Stimulated activated CD4-positive, alpha-beta T cell treated with anti-CD3 and anti-CD28 coated beads, Interleukin-12 subunit alpha, Interleukin-12 subunit beta, amount 100 ng/mL, for 24 hours (primary cell): ENCODE measurements at places on chromosomes 12 and 14.

DNA sequence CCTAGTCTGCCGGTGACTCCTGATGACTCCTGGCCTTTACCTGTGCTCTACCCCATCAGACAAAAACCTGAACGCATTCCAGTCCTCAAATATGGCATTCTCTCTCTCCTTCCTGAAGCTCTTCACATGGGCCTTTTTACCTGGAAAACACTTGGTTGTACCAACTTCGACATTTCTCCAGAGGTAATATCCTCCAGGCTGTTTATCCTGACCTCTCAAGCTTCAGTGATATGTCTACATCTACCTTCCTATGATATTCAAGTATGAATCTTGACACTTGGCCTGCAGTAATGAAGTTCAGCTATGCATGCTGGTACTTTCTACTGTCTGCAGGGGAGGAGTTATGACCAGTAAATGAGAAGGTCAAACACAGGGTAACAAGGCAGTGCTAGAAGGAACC is 901.8 kb downstream of the VRK1 start:
- no peak for DNase-seq

GRCh38 chr12:105030820-105031807 is 45.0 kb downstream of the NOPCHAP1 start:
- no peak for DNase-seq

DNA sequence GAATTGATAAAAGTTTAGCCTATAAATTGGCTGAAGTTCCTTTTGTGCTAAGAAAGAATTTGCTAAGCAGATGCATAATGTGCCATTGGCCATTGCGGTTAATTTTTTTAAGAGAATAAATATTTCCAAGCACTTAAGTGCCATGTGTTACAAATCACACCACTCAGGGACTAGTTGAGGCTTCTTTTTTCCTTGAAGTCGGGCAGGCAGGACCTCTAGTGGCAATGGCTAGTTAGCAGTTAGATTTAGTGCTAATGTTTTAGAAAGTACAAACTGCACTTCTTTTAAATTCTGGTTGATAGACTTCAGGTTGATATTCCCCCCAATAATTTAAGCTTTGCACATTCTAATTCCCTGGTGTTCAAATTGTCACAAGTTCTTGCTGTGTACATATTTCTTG is 294.3 kb downstream of the APAF1 start:
- DNase-seq = no peak

GRCh38 chr12:112826011-112826410 is 34.5 kb downstream of the RPH3A start:
- no peak for DNase-seq

DNA sequence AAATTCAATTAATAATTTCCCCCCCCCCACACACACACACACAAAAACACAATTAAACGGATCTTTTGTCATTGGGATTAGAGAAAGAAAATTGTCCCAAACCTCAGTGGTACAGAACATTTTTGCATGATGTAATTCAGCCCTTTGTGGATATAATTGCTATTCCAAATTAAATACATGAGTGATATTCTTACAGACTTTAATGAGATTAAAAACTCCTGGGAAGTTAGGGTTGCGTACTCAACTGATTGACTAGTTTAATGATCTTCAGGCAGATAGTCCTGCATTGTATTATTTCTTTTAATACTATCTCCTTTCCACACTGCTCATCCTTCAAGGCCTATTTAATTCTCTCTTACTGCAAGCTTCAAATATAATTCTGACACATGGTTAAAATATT is 711.8 kb upstream of the LRFN5 start:
- no peak for DNase-seq

- no peak for DNase-seq
These were observed 389.9 kb downstream of the GRIN2B start for GRCh38 chr12:13591488-13591887.

- no peak for DNase-seq
These were observed 498.8 kb upstream of the LMO3 start for GRCh38 chr12:17104801-17105200.

- DNase-seq = no peak
These were observed 19.1 kb downstream of the ZFYVE1 start for GRCh38 chr14:73007835-73008234.

GRCh38 chr12:82996168-82996812 is 309.6 kb downstream of the TMTC2 start:
- DNase-seq = no peak

GRCh38 chr12:81043979-81044740 is 33.7 kb upstream of the ACSS3 start:
- no peak for DNase-seq

- no peak for DNase-seq
These were observed 195.6 kb downstream of the CHST11 start for GRCh38 chr12:104652358-104652757.

DNA sequence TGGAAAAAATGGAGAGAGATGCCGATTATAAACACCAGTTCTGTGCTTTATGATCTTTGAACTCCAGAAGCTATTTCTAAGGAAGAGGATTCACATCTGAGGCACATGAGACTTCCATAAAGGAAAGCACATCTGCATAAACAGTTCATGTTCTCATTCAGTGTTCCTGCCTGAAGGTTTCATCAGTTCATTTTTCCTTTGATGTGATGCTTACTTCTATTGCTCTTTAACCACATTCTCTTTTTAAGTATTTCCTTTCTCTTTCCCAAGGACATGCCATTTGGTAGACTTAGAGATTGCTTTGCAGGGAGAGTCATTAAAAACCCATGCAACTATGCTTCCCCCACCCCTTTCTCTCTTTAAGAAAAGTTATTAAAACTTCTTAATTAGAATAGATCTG is 387.0 kb upstream of the FLRT2 start:
- DNase-seq = no peak

- DNase-seq = no peak
These were observed 9.4 kb downstream of the CARMIL3 start for GRCh38 chr14:24060984-24061913.

GRCh38 chr12:16506394-16506793 is 99.6 kb downstream of the LMO3 start:
- no peak for DNase-seq

- no peak for DNase-seq
These were observed 676 bp downstream of the SERPINA3 start for GRCh38 chr14:94612580-94613554.

DNA sequence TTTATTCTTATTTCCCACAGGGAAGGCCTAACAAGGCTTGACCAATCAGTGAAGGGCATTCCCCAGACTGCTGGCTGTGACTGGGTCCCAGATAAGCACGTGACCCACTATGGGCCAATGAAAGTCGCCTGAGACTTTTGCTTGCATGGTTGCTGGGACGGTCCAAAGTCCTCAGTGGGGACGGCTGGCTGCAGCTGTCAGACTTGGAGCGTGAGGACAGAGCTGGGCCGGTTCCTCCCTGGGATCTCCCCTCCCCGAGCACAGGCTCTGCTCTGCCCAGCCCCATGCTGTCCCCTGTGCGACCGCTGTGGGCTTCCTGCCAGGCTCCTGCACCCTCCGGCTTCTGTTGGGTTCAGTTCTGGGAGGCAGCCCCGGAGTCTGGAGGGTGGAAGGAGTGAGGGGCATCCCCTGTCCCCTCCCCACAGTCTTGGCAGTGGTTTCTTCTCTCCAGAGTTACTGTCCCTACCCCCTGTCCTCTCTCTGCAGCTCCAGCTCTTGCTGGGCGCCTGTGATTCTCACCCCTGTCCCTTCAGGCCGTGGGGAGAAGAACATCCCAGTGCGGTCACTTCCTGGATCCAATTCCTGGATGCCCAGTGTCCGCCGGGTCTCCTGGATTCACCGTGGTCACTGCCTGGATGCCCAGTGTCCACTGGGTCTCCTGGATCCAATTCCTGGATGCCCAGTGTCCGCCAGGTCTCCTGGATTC is 50.1 kb downstream of the GALNT9 start:
- DNase-seq = no peak

- DNase-seq = no peak
These were observed 530.1 kb downstream of the NRXN3 start for GRCh38 chr14:78700236-78700635.

DNA sequence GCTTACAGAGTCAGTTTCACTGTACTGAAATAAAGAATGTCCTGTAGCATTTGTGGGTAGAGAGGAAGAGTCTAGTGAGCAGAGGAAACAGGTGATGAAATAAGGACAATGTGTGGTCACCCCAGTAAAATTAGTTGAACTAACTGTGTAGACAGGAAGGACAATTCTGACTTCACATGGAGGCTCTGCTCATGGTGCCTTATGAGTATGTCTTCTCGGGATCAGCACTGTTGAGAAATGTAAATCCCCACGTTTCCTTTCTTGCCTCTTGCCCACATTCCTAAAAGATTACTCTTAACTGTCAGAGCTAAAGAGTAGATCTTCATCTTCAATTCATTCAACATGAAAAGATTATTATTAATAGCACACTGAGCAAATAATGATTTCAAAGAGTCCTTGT is 113.2 kb upstream of the FLRT2 start:
- no peak for DNase-seq

DNA sequence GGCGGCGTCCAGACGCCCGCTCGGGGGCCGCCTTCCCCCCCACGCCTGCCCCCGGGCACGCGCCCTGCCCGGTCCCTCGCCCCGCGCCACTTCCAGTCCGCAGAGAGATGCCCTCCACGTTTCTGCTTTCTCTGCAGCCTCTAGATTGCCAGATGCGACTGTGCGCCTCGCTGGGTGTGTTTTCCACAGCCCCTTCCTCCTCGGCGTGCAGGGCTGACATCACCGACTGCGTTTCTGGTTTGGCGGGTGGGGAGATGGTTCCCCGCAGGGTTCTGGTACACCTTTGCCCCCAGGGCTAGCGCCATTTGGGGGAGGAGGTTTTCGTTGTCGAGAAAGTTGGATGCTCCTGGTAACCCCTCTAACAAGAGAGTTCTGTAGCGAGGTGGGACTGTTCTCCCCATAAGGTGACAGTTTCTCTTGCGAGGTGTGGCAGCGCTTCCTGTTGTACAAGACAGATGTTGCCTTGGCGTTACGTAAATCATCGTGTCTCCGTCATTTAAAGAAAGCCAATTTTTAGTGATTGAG is 1.5 kb downstream of the CALM1 start:
- DNase-seq = peak; percentile 32

DNA sequence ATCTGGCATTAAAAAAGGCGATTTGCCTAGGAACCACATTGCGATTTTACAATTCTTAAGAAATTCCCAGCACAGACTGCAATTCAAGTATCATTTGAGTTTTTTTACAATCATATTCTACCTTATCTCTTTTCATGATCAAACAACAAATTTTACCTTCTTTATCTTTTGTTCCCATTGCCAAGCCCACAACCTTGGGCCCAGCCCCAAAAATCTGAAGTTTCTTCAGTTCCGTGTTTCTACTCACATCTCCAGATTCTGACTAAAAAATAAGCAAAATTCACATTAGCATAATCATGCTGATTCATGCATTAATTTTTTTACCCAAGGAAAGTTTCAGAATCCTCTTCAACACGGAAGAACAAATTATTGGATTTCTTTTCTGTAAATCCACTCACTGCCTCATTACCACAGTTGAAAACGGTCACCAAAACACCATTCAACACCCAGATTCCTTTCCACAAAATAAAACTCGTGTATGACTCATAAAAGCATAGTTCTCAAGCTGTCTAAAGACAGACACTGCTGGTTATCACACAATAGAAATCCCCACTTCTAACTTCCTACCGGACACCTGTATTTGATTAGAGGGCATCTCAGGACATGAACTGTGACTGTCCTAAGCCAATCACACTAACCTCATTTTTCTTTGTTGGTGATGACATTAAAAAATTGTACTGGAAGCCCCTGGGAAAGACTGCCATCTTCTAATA is 32.7 kb downstream of the KDM5A start:
- no peak for DNase-seq

DNA sequence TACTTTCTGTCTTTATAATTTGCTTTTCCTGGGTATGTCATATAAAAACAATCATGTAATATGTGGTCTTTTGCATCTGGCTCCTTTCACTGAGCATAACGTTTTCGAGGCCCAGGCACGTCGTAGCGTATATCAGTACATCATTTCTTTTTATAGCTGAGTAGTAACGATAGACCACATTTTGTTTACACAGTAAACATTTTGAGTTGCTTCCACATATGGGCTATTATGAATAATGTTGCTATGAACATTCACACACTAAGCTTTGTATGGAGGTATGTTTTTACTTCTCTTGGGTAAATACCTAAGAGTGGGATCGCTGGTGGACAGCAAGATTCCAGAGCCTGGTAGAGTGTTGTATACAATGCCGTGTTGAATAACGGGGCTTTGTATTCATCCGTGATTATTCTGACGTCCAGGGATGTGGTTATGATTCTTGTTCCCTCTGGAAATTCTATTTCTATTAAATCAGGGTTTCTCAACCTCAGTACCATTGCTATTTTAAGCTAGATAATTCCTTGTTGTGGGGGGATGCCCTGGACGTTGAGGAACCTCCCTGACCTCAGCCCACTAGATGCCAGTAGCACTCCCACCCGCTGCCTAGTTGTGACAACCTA is 38.9 kb upstream of the CIT start:
- no peak for DNase-seq

- DNase-seq = no peak
These were observed 41.6 kb downstream of the NFKBIA start for GRCh38 chr14:35362911-35363374.

DNA sequence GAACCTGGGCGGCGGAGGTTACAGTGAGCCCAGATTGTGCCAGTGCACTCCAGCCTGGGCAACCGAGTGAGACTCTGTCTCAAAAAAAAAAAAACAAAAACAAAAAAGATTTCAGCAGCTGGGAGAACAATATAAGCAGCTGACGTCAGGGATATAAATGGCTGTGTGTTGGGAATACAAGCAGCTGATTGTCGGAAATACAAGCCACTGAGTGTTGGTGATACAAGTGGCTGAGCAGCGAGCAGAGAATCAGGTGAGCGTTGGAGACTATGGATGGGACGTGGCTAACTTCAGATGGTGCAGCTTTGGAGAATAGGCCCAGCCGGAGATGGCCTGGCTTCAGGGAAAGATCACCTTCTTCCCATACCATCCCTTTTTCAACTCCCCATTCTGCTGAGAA is 32.0 kb downstream of the PSEN1 start:
- no peak for DNase-seq

GRCh38 chr14:65599375-65599774 is 186.8 kb downstream of the FUT8 start:
- DNase-seq = no peak

DNA sequence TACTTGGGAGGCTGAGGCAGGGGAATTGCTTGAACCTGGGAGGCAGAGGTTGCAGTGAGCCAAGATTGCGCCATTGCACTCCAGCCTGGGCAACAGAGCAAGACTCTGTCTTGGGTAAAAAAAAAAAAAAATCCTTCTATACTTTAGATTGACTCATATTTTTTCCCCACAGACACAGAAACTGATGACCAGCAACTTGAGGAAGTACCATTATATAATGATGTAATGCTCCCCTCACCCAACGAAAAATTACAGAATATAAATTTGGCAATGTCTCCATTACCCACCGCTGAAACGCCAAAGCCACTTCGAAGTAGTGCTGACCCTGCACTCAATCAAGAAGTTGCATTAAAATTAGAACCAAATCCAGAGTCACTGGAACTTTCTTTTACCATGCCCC is 24.3 kb upstream of the SNAPC1 start:
- no peak for DNase-seq

DNA sequence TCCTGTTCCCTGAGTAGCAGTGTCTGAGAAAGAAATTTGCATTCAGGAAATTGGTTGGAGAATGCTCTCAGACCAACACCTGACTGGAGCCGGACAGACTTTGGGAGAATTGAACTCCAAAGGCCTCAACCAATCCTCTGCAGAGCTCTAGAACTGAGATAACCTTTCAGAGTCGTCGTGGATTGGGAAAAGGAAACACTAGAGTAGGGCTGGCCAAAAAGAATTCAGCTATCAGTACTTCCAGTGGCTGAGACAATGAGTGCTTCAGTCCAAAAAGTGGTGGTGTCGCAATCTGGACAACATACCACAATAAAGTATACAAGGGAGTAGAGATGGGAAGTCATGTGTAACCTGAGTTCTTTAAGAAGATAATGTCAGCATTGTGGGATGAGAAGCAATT is 377.1 kb downstream of the SLC16A7 start:
- no peak for DNase-seq
